ENCODE measurements at places on chromosomes 12 and 14.

DNA sequence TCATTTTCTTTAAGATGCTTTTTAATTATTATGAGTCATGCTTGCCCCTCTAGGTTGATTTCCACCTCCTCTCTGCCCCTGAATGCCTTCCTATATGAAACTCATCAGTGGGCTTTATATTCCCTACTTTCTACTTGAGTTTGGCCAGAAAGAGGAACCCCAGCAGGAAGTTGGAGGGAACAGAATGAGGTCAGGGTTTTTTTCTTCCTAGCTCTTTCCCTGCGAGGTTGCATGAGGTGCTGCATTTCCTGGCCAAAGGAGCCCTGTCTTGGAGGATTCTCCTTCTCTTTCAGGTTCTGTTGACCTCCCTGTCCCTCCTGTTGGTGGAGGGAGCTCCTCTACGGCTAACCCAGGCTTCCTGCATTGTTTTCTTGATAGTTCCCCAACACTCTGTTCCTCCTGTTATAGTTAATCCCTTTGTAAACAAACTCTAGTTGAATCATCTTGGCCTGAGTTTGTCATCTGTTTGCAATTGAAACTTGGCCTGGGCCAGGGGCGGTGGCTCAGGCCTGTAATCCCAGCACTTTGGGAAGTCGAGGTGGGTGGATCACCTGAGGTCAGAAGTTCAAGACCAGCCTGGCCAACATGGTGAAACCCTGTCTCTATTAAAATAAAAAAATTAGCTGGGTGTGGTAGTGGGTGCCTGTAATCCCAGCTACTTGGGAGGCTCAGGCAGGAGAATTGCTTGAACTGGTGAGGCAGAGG is 15.3 kb upstream of the SPIC start:
- DNase-seq = no peak

DNA sequence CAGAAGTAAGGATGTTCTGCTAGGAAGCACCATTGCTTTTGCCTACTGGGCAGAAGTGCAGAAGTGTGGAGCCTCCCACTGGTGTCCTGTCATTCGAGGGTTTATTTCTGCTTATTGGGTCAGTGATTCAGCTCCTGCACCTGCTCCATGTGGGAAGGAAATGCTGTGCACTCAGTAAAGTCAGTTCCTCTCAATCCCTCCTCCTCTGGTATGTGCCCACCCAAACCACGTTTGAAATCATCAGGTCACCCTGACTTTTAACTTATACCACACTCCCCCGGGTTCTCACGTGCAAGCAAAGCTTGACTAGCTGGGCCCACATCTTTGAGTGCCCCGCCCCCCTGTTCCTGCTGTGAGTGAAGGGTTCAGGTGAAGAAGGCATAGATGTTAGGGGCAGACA is 223.7 kb downstream of the CHST11 start:
- DNase-seq = no peak

GRCh38 chr14:28666961-28667360 is 99.6 kb upstream of the FOXG1 start:
- DNase-seq = no peak

DNA sequence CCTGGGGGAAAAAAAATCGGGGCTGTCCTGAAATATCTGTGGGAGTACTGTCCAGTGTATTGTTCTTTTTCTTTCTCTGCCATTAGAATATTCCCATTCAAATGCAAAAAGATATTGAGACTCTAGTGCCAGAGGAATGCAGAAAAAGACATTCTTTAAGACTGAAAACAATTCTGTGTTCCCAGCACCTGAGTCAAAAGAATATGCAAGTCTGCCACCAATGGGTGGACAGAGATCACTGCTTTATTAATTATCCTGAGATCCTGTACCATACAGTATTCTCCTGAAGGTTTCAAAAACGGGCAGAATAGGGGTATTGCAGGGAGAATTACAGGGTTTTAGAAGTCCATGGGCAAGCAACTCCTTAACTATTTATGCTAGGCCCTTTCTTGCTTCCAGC is 361.8 kb downstream of the C12orf50 start:
- no peak for DNase-seq

GRCh38 chr14:71388862-71389261 is 481.6 kb downstream of the PCNX1 start:
- DNase-seq = no peak

GRCh38 chr14:98278800-98279199 is 993.2 kb downstream of the BCL11B start:
- no peak for DNase-seq

GRCh38 chr12:49968471-49968870 is 4.3 kb upstream of the AQP6 start:
- no peak for DNase-seq

DNA sequence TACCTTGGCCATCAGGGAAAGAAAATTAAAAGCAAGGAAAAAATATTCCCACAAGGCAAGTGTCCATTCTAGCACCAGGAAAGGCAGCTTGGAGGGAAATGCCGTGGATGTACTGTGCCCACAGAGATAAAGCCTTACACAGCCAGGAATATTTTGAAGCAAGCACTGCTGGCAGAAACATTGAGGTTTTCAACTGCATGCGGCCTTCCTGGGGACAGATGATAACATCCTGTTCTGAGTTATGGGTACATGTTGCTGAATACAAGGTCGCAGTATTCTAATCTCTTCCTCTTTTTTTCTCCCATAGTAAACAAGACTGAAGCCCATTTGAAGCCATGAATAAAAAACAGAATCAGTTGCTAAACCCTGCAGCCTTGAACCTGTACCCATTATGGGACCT is 197.1 kb downstream of the BTG1 start:
- DNase-seq = no peak

- DNase-seq = no peak
Observed at GRCh38 chr12:18239526-18239925, 21.8 kb upstream of the PIK3C2G start.

DNA sequence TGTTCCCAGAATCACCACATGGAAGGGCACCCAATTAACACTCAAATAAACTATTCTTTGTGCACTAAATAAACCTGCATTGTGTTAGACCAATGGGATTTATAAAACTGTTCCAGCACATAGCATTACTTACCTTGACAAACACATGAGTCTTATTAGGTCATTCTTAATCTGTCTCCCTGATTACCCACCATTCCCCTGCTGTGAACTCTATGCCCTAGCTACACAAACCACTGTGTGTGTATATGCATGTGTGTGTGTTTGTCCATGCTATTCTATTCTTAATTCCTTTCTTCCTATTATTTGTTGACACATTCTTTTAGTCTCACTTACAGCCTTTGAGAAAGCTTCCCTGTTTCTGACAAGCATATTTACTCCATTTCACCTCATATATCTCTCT is 303.6 kb upstream of the GARIN6 start:
- DNase-seq = no peak

DNA sequence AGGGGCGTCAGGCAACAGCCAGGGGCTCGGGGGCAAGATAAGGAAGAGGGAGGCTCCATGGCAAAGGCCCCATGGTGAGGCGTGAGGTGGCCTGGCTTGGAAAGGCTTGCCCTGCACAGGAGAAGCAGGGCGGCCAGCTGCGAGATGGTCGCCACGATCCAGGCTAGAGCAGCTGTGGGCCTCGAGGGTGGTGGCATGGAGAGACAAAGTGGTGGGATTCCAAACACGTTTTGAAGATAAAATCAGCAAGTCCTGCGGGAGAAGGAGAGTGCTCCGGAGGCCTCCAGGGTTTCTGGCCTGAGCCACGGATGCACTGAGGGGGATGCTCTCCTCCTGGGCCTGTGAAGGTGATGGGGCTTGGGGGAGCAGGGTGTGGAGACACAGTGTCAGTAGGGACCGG is 20.5 kb upstream of the DLK1 start:
- DNase-seq = no peak

DNA sequence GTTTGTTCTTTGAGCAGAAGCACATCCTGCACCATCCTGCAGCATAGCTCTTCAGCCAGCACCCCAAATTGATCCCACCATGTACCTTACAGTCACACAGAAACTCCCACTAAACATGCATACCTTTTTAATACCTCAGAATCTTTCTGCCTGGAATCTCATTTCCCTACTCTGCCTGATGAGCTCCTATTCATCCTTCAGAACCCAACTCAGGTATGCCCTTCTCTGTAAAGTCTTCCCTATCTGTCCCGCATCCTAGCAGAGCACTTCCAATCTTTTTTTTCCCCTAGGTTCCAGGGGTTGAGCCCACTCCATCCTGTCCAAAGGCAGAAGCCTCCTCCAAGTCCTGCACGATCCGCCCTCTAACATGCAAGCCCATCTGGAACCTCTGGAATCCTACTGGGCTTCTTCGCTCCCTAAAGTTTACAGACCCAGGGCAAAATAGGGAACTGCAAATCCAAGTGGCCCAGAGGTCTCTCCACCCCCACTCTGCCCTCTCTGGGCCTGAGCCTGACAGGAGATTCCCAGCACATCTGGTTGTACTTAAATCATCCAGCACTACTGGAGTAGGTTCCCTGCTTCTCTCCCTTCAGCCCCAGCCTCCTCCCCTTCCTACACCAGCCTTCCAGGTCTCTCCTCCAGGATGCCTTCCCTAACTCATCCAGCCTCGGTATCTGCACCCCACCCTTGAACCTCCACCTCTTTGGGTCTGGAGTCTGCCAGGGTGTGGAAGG is 4.1 kb upstream of the FIGNL2 start:
- no peak for DNase-seq

GRCh38 chr14:47009615-47010014 is 358.0 kb upstream of the RPL10L start:
- DNase-seq = no peak

DNA sequence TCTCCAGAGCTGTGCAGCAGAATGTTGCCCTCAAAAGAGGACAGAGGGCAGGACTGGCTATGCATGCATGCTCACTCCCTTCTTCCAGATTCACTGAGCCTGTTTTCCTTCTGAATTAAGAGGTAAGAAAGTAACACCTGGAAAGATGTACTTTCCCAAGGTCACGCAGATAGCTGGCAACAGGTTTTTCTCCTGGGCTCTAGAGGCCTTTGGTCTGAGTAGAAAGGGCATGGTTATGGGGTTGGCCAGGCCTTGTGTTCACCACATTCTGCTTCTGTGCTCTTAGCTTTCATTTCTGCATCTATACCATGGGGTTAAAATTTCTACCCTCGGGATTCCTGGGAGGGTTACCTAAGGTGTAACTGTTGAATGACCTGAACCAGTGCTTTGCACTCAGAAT is 57.5 kb downstream of the RASSF3 start:
- DNase-seq = no peak

- no peak for DNase-seq
Observed at GRCh38 chr12:118645219-118645618, 268.9 kb downstream of the SUDS3 start.

GRCh38 chr12:122560138-122560537 is 33.1 kb downstream of the KNTC1 start:
- no peak for DNase-seq

DNA sequence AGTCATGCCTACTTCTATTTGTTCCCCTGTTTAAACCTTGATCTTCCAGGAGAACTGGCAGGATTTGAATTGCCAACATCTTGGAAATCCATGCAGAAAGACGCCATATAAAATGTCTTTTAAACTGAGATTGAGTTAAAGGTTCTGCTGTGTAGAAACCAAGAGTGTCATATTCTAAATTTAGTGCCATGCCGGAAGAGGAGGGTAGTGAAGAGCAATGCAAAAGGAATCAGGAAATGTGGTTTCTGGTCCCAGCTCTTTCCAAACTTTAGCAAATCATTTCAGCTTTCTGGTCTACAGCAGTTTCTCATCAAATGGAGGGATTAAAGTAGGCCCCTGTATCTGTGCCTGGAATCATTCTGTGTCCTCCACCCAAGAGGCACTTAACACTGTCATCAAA is 85.7 kb downstream of the BTG1 start:
- DNase-seq = no peak

DNA sequence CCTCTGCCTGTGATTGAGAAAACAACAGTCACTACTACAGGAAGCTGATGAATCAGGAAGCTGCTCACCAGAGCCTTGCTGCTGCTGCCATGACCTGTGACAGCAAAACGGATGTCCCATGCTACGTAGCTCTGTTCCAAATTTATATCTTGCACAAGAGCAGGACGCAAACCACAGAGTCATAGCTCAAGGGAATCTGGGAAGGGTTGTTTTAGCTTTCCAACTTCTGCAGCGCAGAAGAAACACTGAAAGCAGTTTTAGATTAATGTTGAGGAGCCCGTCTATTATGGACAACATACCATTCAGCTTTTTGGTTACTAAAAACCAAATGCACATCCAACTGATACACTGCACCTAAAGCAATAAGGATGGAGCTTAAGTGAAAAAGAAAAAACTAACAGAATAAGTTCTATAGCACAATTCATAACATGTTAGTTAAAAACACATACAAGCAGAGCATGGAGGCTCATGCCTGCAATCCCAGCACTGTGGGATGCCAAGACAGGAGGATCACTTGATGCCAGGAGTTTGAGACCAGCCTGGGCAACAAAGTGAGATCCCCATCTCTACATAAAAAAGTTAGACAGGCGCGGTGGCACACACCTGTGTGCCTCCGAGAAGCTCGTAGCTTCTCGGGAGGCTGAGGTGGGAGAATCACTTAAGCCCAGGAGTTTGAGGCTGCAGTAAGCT is 1.7 kb upstream of the ANKRD33 start:
- peak; percentile 76 for DNase-seq

GRCh38 chr14:94237983-94238382 is 55.1 kb downstream of the SERPINA10 start:
- no peak for DNase-seq

- DNase-seq = no peak
Observed at GRCh38 chr14:74558655-74559054, 53.4 kb downstream of the LTBP2 start.

DNA sequence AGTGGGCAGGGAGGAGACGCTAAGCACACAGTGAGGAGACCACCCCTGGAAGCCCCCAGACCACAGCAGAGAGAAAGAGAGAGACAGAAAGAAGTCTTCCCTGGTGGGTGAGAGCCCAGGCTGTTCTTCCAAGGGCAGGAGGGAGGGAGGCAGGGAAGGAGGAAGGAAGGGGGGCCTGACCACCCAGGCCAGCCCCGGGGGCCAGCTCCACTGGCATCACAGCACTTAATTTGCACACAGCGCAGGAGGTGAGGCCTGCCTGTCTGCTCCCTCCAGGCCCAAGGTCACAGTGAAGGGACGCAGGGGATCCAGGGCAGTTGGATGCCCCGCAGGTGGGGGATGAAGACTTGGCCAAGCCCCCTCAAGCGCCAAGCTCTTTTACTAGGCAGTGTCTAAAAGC is 141.9 kb upstream of the C14orf180 start:
- DNase-seq = no peak

GRCh38 chr12:47610686-47611252 is 95.1 kb downstream of the RPAP3 start:
- no peak for DNase-seq

- no peak for DNase-seq
Observed at GRCh38 chr12:61781021-61781581, 479.1 kb upstream of the USP15 start.

DNA sequence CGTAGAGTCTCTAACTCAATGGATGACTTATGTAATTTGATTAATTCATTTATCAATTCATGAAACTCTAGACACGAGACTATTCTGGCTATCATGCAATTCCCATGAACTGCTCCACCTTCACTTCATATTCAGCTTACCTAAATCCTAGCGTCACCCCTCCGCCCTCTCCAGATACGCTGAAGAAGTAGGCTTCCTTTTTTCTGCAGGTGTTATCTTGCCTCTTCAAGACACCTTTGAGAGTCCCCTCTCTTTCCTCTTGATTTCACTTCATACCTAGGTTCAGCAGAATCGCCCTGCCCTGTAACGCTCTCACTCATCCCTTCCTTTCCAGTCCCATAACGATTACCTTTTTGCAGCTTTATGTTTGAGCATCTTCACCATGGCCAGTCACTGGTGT is 4.0 kb upstream of the RNASE4 start:
- DNase-seq = no peak

Measured in mesenteric fat pad (tissue), 1 donor.